ENCODE measurements at places on chromosomes 1 and 21.

DNA sequence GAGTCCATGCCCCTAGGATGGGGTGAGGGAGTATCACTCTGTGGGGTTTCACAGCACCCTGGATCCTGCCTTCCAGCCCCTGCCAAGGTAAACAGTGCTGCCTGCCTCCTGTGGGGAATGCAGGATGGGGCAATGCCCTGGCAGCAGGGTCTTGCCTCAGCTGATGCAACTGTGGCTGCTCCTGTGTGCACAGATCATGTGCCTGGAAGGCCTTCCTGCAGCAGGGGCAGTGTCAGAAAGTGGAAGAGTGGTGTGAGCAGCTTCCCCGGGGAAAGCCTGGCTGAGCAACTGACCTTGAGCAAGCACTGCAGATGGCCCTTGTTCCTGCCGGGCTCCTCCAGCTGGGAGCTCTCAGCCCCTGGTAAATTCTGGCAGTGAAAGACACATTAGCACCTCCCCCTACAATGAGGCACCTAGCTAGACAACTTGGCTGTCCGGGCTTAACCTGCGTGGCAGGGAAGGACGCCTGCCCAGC, 9.9 kb downstream of the TOR3A start:
- DNase-seq: no peak

DNA sequence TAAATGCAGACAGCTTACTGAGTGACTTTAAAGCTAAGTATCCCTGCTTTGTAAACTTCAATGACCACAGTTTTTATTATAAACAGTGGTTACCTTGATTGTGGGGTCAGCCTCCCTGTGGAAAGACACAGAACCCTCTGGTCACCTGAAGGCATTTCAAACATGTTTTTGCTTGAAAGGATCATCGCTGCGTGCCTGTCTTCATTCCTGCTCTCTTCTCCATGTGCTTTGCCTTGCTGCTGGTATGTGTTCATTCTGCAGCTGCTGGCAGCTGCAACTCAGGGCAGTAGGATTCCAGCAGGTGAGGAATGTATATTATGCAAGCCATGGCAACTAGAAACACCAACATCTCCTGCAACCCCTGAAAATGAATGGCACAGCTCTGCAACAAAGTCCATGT, 81.0 kb upstream of the VAV3 start:
- DNase-seq: no peak

DNA sequence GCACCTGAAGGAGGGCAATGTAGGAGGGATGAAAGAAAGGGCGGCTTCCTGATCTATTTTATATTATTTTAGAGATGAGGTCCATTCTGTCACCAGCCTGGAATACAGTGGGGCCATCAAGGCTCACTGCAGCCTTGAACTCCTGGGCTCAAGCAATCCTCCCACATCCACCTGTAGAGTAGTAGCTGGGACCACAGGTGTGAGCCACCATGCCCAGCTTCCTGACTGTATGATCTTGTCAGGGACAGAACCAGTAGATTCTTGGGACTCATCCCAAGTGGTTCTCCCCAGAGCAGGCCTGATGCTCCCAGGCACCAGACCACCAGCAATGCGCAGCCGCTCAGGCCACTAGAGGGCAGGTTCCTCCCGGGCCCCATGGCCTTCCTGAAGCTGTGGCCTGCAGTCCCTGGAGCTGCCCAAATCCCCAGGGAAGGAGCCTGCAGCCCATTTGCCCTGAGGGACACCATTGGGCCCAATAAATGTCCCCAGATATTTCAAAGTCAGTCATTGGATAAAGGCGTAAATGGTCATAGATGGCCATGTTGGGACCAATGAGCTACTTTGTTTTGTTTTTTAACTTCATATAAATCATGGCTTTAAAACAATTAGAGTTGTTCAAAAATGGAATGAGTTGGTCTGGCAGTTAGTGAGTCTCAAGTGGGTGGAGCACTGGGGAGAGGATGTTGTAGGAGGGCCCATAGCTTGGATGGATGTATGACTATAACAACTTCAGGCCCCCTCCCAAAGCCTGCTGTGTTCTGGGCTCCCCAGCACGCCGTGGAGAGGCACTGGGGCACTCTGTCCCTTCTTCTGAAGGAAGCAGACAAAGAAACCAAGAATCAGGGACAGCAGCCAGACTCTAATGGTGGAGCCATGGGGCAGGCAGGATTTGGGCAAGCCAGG, 44.7 kb upstream of the GOLT1A start:
- no peak for DNase-seq

DNA sequence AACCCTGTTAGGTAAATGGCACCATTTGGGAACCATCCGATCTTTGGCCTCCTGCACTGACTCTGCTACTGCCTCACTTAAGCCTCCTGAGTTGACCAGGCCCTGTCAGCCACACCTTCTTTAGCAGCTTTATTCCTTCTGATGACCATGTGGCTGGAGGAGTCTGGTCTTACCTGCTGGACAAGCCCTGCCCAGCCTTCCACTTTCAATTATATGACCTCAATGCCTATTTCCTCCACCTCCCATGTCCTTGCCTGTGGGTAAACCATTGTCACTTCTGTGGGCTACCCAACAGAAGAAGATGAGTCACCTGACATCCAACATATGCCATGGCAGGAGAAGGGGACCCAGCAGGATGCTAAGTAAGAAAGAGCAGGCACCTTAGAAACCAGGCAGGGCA, 393.8 kb downstream of the NTNG1 start:
- no peak for DNase-seq

DNA sequence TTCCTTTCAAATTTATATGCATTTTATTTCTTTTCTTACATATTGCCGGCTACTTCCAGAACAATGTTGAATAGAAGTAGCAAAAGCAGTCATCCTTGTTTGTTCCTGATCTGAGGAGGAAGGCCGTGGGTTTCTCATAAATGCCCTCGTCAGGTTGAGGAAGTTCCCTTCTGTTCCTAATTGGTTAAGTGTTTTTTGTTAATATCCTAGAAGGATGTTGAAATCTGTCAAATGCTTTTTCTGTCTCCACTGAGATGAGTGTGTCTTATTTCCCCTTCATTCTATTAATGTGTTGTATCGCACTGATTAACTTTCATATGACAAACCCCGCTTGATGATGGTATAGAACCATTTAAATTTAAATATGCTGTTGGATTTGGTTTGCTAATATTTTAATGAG, 15.4 kb downstream of the TTLL10 start:
- DNase-seq: no peak

GRCh38 chr1:167648252-167648849, 18.3 kb downstream of the RCSD1 start:
- DNase-seq: no peak

DNA sequence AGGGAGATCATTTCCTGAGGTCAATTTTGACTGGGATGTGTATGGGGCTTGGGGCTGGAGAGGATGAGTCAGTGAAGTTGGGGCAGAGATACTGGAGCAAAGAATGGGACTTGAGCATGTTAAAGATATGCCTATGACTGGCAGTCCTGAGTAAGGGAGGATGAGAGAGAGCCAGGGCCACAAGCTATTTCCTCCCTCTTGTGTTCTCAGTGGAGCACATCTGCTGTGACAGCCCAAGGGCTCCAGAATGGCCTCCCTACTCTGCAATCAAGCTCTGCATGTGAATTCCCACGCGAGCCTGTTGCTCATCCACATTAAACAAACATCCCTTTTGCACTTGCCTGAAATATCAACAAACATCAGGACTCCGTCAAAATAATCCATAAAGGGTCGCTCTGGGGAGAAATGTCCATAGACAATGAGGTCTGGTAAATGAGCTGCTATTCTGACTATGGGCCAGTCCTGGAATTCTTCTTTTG, 9.2 kb downstream of the ADCY10 start:
- no peak for DNase-seq

Measured in NCI-H2029 treated with DMSO at 0.1 percent for 48 hours (cell line).